ENCODE measurements at places on chromosomes 1 and 21.

- no peak for DNase-seq
Measured at GRCh38 chr1:167016100-167016750, 27.1 kb downstream of the MAEL start.

DNA sequence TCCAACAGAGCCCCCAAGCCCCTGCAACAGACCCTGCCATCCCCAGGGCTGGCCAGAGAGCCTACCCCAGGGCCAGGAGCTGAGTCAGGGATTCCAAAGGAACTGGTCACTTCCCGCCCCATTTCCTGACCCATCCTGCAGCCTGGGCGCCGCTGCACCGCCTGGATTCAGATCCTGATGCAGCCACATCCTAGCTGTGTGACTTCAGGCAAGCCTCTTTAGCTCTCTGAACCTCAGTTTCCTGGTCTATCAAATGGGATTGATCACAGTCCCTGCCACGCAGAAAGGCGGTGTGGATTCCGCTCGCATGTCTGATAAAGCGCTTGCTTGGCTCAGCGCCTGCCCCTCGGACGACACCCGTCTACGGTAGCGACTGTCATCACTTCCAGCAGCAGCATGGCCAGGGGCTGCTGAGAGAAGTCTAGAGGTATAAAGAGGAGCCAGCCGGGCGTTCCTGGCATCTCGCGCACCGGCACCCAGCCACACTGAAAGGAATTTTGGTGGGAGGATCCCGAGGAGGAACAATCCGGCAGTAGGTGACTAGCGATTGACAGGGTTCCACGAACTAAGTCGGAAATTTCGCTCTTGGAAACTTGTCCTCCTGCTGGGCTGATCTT is 10.1 kb downstream of the EPHA2 start:
- DNase-seq, result peak; percentile 90

GRCh38 chr1:148161053-148161901 is 9.2 kb upstream of the NBPF11 start:
- DNase-seq, result no peak

GRCh38 chr1:193216920-193217319 is 30.5 kb upstream of the B3GALT2 start:
- no peak for DNase-seq

DNA sequence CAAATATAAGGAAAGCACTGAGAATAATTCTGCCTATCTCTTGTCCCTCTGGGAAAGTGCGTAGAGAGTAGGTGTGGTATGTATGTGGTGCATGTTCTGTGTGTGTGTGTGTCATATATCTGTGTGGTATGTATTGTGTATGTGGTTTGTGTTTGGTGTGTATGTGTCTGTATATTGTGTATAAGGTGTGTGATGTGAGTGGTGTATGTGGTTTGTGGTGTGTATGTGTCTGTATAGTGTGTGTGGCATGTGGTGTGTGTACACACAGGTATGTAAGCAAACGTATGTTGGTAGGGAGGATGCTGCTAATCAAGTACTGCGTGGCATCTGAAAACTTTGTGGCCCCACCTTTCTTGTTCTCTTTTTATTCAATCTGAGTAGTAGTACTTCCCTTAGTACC is 68.3 kb upstream of the LAX1 start:
- DNase-seq, result no peak

GRCh38 chr1:61271412-61271789 is 189.0 kb downstream of the NFIA start:
- no peak for DNase-seq

GRCh38 chr1:100769906-100770646 is 50.5 kb downstream of the VCAM1 start:
- peak; percentile 54 for DNase-seq

GRCh38 chr1:207034998-207035397 is 2.4 kb upstream of the C1orf116 start:
- DNase-seq, result peak; percentile 68
